Epithelial cell of proximal tubule (primary cell): ENCODE measurements at places on chromosomes 13 and 19. TPM values are rescaled to one million over a fixed set of nuclear protein-coding genes. Genes with fewer than 3 reads are reported as not detected.

The FAAP24 gene
- total RNA-seq = 3.2 and 4.2 TPM in 2 replicates

DNA sequence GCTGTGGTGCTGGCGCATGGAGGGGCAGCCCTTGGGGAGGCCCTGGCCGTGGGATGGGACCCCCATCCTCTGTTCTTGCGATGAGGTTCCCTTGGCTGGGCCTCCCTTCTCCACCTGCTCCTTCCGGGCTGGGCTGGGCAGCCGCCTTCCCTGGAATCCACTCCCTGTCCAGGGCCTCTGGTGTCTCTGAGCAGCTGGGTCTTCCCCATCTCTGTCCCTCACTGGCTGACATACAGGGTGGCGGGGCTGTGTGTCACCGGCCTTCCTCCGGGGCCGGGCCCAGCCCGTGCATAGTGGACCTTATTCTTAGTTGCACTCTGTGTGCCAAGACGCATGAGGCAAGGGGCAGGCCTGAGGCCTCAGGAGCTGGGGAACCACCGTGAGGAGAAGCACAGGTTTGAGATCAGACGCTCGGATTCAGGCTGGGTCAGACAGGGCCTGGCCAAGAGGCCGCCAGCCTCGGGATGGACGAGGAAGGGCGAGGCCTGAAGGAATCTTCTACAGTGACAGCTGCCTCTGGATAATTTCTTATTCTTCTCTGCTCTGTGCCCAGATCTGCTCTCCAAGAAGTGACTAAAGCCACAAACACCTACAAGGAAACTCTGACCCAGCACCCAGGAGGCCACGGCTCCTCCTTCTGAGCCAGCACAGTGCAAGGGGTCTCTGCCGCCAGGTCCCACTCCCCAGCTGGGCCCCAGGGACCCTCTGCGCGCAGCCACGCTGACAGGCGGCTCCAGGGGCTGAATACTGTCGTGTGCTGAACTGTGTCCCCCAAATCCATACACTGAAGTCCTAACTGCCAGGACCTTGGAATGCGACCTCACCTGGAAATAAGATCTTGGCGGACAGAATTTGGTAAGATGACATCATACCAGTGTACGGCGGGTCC, 11.0 kb downstream of the SGTA start:
- DNase-seq = no peak

The NPAS1 gene
- 0.63 and 1.1 TPM in 2 replicates for total RNA-seq

The GZMM gene
- not detected in 2 replicates for total RNA-seq

The ZNF610 gene
- total RNA-seq = 0.51 and 1.3 TPM in 2 replicates

The C1QTNF9B gene
- total RNA-seq = not detected in 2 replicates

The DACH1 gene
- 0.86 TPM in 1 of 2 replicates, not detected in the other for total RNA-seq
